Neuronal stem cell (in vitro differentiated cells): ENCODE measurements at places on chromosomes 12 and 14.

DNA sequence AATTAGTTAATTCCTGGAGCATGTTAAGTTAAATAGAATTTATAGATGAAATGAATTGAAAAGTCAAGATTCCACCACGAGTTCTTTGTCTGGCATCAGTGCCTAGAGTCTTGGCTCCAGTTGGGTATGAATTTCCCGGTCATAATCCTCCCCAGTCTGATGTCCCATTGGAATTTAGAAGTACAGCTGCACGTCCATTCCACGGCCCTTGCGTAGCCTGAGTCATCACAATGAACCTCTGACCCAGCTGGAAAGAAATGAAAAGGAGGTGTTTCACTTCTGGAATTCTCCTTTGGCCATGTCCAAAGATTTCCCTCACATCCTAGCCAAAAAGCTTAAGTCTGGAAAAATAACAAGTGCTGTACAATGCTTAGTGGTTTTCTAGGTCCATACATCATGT is 122.7 kb downstream of the KICS2 start:
- no peak for DNase-seq

- DNase-seq: no peak
Observed at GRCh38 chr12:1108276-1108675, 117.3 kb downstream of the ERC1 start.

DNA sequence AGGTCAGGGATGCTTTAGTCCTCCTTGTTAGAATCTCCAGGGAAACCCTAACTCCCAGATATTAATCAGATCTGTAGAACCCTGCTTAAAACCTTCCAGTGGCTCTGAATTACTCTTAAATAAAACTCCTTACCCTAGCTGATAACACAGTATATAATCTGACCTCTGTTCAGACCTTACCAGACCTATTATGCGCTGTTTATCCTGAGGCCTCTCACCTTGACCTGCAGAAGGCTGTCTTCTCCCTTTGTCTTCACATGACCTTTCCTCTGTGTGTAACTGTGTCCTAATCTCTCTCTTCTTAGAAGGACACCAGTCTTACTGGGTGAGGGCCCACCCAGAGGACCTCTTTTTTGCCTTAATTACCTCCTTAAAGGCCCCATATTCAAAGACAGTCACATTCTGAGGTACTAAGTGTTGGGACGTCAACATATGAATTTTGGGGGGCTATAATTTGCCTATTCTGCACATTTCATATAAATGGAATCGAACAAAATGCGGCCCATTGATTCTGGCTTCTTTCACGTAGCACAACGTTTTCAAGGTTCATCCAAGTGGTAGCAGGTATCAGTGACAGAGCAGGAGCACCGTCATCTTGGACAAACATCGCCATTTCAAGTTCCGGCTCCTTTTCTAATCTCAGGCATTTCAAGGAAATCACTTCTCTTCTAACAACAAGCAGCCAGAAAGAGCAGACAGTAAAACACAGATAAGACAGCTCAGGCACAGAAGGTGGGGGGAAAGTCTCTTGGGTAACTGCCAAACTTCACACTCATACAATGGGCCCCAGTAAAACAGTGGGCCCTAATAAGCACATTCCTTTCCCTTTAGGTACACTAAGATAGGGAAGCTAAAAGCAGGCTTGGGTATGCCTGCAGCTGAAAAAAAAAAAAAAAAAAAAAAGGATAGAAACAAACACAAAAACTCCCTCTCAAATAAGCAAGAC is 200.2 kb upstream of the NUDT4 start:
- DNase-seq: no peak

GRCh38 chr14:88668448-88669116 is 105.7 kb downstream of the ZC3H14 start:
- no peak for DNase-seq

DNA sequence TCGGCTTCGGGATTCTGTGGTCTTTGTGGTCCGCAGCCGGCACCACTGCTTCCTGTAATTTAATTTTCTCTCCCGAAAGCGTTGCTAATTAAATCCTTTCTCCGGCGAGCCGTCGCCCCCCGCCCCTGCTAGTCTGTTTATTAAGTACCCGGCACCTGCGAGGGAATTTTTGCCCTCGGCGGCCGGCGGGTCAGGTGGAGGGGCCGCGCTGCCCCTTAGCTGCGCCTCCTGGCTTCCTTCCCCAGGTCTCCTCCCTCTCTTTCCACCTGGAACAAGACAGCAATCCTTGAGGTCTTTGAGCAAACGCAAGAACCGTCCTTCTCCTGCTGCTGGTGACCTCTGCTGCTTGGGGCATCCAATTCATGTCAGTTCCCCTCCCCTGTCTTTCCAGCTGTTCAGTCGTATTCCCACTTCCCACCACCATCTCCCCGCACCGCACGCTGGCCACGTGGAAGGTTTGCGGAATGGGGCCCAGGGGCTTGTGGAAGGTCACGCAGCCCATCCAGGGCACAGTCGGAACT is 16.2 kb downstream of the ZDHHC22 start:
- no peak for DNase-seq

- DNase-seq: no peak
Observed at GRCh38 chr12:29343022-29343799, 37.8 kb downstream of the ERGIC2 start.

DNA sequence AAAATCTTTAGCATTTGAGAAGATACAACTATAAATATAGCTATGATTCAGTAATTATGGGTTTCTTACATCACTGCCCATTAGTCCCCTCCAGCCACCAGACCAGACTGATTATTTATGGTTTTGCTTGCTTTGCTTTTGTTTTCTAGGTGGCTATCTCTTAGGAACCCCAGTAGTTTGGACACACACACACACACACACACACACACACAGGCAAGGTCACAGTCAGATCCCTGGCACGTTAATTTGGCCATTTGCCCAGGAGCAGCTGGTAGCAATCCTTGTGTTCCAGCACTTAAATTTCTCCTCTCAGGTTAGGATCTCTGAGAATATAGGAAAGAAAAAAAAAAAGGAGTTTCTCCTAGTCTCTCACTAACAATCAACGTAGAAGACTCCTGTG is 90.2 kb upstream of the RESF1 start:
- DNase-seq: no peak

- no peak for DNase-seq
Observed at GRCh38 chr14:62914025-62914424, 131.2 kb downstream of the KCNH5 start.

- no peak for DNase-seq
Observed at GRCh38 chr14:65096323-65097089, 5.8 kb downstream of the MAX start.

- no peak for DNase-seq
Observed at GRCh38 chr12:76003355-76003638, 28.3 kb downstream of the PHLDA1 start.

- no peak for DNase-seq
Observed at GRCh38 chr12:6213969-6214368, 13.8 kb downstream of the CD9 start.

GRCh38 chr12:52314511-52314910 is 6.7 kb downstream of the KRT83 start:
- DNase-seq: no peak

- DNase-seq: no peak
Observed at GRCh38 chr14:50403419-50403818, 6.7 kb upstream of the CDKL1 start.

DNA sequence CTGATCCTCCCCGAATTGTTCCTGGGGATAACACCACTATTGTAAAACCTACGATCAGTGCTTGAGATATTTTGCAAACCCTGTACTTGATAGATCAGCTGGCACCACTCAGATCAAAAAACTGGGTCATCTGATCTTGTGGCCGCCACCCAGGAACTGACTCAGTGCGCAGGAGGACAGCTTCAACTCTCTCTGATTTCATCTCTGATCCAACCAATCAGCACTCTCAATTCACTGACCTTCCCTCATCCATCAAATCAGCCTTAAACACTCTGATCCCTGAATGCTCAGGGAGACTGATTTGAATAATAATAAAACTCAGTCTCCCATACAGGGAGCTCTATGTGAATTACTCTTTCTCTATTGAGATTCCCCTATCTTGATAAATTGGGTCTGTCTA is 4.2 kb upstream of the XPOT start:
- no peak for DNase-seq

DNA sequence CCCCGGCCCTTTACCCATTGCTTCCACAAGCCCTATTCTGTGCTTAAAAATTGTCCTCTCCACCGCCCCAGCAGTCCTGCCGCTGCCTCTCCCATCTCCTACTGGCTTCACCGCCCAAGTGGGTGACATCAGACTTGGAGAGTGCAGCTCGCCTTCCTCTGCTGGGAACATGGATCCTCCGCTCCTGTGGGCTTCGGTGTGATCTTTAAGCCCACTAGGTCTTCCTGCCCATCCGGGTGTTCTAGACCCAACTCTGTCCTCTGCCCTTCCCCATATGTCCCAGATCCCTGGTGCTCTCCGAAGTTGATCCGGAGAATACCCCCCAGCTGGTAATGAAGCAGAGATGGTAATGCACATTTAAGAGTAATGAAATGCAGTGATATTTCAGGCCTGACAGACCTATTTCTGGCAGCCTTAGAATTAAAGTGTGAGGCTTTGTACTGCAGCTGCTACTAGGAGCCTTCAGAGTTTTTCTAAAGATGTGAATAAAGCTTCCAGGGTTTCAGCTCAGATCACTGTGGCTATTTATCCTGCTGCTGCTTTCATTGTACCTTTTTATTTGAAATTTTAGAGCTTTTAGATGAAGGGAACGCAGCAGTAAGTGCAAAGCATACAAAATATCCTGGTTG is 22.9 kb upstream of the CTDSP2 start:
- DNase-seq: no peak

DNA sequence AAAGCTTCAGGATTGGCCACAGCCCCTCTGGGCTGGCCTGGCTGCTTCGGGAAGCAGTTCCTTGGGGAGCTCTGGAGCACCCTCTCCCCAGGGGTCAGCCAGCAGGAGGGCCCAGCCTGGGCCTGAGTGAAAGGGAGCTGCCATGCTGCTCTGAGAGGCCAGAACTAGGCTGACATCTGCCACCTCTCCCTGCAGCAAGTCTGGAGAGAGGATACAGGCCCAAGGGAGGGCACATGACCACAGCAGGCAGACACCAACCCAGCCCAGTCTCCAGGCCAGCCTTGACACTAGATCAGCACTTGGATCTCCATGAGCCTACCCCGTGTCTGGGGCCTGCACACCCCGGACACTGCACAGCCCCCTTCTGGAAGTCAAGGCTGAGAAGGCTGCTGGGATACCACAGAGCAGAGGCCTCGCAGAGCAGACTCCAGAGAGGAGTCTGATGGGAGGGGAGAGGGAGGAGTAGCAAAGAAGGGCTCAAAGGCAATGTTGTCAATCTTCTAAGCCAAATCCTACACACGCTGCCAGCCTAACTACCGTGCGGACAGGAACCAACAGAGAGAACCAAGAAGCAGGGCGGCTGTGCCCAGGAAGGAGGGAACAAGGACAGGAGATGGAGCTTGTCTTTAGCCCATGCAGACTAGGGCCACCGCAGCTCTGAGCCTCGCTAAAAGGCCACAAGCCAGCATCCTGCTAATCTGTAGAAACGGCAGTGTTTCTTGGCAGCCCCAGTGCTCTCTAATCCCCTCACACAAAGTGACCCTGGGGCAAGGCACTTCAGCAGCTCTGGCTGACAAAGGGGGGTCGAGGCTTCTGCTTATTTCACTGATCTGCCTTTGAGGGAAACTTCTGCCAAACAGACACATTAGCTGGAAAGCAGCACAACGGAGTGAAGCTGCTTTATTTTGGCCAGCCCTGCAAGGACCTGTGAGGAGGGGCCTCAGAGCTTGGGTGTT is 12.9 kb downstream of the COL2A1 start:
- DNase-seq: peak; percentile 55

DNA sequence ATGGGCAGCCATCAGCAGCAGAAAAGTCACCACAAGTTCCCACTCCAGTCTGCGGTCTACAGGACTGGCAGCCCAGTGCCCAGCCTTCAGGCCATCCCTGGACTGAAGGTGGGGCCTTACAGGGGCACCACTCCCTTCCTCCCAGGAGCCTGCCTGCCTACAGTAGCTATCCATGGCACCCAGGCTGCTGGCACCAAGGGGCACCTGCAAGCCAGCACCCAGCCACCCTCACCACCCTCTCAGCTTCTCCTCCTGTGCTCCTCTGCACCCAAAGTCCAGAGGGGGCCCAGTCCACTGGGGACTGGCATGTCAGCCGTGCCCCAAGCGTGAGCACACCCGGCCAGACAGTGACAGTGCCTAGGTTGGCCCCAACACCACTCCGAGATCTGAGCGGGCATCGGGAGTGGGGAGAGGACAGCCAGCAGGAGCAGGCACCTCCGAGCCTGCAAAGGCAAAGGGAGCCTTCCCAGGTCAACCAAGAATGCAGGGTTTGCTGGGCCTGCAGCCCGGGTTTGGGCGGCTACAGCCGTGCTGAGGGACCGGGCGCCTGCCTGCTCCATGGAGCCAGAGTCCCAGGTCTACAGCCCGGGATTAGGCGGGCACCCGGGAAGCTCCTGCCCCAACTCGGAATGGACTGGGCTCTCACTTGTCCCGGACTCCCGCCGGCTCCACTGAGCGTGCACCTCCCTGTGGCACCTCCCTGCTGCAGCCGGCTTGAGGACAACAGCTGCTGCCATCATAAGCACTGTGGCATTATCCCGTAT is 8.1 kb upstream of the OR6C65 start:
- no peak for DNase-seq

- no peak for DNase-seq
Observed at GRCh38 chr12:66405395-66405794, 103.1 kb downstream of the HELB start.

- DNase-seq: no peak
Observed at GRCh38 chr12:53044052-53044581, 5.7 kb upstream of the TNS2 start.

DNA sequence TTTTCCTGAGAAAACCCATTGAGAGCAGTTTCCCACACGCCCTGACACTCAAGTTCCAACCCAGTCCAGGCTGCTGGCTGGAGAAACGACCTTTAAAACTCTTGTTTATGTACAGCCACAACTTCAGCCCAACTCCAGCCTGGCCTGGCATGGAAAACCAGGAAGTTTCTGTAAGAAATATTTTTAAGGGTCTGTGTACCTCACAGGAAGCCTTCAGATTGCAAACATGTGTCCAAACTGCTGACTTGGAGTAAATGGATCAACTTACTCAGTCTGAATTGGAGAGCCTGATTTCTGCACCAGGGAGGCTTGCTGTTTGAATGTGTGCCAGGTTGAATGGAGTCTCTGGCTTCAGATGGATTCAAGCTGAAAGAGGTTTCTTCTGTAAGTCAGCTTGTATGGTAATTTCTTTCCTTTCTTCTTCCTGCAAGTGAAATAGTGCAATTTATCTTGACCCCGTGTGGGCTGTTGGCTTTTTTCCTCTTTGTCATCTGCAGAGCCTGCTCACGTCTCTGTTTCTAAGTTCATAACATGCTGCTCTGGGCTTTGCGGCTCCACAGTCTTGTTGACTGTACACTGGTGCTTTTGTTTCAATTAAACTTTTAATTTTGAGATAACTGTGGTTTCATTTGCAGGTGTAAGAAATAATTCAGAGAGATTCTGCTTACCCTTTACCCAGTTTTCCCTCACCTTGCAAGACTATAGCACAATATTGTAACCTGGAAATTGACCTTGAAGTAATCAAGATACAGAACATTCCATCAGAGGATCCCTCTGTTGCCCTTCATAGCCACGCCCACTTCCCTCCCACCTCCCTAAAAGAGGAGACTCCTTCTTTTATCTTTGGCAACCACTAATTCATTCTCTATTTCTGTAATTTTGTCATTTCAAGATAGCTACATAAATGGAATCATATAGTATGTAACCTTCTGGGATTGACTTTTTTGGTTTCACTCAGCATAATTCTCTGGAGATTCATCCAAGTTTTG is 109.7 kb upstream of the PRMT8 start:
- no peak for DNase-seq

- no peak for DNase-seq
Observed at GRCh38 chr12:62251609-62251958, 8.6 kb upstream of the USP15 start.
